NCI-H524 treated with DMSO at 0.1 percent for 48 hours (cell line): ENCODE measurements at places on chromosomes 12 and 14.
A peak's percentile ranks its signal among the peaks of the same experiment; 100 is the strongest.

GRCh38 chr14:50360851-50361250, 35.8 kb downstream of the CDKL1 start:
- DNase-seq = no peak

- DNase-seq = no peak
Measured at GRCh38 chr12:121796855-121797751, 3.6 kb upstream of the RHOF start.

DNA sequence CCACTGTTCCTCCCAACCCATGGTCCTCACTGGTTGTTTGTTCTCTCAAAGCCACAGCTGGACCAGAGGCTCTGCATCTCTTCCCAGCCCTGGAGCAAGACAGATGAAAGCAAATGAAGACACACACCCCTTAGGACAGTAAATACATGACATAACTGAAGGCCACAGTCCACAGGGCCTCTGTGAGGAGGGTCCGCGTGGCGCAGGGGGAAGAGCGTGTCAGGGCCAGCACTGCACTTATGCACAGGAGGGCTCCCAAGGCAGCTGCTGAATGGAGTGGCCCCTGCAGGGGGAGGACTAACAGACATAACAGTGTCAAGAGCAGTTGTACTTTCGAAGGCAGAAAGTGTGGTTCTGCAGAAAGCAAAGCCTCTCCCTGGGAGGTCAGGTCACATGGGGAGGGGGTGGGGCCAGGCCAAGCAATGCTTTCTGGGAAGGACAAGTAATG, 79.9 kb downstream of the CHGA start:
- no peak for DNase-seq

DNA sequence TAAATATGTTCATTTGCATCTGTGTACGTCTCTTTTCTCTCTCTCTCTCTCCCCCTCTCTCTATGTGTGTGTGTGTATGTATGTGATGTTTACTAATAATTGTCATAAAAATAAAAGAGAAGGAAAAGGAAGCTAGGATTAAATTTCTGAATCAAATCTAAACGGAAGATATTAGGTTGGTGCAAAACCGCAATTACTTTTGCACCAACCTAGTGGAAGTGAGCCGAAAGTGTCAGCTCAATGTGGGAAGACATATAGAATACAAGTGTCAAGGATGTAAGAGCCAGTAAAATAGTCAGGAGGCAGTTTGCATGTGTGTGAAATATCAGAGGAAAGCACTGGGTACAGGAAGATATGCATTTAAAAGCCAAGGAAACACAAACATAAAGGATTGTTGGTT, 18.5 kb upstream of the OR4K17 start:
- DNase-seq = no peak

DNA sequence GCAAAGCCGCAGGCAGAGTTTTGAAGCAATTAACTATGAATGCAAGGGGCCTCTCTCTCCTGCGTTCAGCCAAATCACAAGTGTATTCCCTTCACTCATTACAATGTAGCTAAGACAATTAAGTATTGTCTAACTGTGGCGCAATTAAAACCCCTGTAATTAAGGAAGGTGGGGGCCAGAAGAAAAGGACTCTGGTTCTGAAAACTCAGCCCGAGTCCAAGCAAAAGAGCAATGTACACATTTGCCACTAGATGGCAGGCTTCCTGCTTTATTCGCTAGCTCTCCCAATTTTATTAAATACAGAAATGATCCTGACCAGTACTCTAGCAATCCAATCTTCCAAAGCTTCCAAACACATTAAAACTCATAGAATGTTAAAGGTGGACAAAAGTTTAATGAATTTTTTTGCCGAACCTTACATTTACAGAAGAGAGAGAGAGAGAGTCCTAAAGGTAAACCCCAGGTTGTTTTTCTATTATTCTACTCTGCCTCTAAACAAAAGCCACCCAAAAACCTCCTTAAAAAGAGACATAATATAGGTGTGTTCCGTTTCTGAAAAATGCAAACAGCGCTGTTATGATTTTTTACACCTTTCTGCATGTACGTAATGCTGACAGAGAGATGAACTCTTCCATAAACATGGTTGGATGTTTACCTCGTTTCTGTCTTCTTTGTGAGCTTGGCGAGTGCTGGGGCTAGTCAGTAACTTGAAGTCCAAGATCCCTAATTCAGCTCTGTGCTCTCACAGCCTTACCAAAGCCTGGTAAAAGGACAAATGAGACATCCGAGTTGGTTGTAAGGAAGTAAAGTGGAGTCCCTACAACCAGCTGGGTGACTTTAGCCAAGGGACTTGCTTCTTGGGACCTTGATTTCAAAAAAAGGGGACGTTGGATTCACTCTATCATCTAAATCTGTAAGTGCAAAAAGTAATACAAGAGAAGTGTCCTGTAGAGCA, 50.9 kb upstream of the VASH1 start:
- peak; percentile 24 for DNase-seq

- no peak for DNase-seq
Measured at GRCh38 chr12:116133636-116134214, 143.8 kb downstream of the MED13L start.

DNA sequence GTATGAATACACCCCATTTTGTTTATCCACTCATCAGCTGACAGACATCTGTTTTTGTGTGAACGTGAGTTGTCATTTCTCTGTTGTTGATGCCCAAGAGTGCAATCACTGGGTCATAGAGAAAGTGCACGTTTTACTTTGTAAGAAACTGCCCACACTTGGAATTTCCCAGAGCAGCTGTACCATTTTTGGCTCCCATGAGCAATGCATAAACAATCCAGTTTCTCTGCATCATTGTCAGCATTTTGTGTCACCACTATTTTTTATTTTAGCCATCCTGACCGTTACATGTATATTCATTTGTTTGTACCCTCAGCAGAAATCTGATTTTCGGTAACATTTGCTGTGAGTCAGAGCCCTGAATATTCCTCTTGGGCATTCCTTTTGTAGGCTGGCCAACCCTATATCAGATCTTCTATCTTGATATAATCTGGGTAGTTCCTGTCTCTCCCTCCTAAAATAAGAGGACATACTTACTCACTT, 62.7 kb downstream of the RBM19 start:
- DNase-seq = no peak

DNA sequence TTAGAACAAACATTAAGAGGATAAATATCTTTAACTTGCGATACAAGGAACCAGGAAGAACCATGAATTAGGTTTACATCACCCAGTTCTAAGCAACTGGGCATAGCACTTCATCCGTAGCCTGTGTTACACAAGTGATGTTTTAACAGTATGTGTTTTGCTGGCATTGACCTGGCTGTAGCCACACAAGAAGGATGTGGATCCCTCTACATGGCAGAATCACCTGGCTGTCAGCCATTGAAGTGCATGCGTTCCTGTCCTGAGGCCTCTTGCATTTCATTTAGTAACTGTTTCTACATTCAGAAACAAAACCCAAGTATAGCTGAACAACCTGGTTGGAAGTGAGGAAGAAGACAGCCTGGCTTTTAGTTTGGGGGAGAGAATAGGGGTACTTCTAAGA, 72.2 kb downstream of the TGFB3 start:
- no peak for DNase-seq

DNA sequence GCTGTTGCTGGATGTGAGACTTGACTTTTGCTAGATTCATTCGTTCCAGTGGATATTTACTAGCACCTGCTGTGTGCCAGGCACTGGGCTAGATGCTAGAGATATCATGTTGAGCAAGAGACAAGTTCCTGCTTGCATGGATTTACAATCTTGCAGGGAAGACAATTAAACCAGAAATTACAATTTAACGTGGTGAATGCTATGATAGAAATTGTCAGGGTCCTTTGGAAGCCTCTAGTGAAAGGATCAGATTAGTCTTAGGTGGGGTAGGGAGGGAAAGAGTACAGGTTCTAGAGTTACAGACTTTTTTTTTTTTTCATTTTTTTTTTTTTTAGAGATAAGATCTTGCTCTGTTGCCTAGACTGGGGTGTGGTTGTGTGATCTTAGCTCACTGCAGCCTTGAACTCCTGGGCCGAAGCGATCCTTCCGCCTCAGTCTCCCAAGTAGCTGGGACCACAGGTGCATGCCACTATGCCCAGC, 36.7 kb downstream of the SPATS2 start:
- DNase-seq = no peak

GRCh38 chr12:95446506-95446900, 27.4 kb upstream of the METAP2 start:
- no peak for DNase-seq

GRCh38 chr12:107557026-107557425, 128.6 kb upstream of the PWP1 start:
- no peak for DNase-seq

DNA sequence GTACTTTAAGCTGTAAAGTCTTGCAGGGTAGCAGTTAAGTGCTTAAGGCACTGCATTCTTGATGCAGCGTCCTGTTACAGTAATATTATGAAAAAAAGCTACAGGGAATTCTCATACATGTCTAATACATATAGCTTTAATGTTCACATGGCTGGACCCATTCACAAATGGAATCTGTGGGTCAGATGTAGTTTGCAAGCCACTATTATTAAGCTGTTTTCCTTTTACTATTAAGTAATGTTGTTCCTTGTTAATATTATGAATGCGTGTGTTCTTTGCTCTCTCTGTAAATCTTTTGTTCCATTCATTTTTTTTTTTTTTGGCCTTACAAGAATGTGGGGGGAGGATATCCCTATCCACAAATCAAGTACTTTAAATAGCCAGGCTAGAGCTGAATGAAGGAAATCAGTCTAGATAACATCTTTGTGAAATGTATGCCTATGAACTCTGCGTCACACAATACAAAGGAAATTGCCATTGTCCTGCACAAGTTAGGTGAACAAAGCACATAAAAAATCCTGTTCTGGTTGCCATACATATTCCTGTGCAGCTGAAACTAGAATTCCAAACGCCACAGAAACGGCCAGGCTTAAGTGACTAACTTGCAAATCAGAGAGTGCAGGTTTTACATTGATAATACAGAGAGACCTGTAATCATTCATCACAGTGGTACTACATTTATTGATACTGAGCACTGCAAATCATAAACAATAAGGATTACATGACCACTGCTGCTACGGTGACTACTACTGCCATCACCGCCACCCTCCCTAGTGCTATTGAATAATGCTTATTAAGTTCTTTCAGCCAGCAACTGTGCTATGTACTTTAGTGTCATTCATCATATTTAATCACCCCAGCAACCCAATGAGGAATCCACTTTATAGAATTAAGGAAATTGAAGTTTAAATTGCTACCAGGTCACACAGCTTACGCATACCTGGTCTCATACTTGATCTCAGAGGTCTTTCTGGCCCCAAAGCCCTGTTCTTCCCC, 111.9 kb downstream of the HMGA2 start:
- no peak for DNase-seq

DNA sequence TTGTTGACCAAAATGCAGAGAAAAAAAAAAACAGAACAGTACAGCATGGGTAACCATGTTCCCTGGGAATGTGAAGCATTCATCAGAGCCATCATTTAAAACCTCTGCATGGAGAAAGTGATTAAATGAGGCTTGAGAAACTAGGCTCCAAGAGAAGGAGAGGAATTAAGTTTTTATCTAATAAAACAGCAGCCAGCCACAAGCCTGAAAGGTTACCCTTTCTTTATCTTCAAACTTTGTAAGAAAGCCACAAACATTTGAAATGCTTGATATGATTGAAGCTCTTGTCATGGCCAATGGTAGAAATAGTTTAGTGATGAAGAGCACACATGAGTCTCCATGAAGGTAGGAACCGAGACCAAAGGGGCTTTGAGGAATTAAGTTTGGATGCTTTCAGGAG, 144.9 kb upstream of the SYT1 start:
- DNase-seq = no peak

GRCh38 chr14:71497645-71498086, 434.6 kb upstream of the RGS6 start:
- no peak for DNase-seq

DNA sequence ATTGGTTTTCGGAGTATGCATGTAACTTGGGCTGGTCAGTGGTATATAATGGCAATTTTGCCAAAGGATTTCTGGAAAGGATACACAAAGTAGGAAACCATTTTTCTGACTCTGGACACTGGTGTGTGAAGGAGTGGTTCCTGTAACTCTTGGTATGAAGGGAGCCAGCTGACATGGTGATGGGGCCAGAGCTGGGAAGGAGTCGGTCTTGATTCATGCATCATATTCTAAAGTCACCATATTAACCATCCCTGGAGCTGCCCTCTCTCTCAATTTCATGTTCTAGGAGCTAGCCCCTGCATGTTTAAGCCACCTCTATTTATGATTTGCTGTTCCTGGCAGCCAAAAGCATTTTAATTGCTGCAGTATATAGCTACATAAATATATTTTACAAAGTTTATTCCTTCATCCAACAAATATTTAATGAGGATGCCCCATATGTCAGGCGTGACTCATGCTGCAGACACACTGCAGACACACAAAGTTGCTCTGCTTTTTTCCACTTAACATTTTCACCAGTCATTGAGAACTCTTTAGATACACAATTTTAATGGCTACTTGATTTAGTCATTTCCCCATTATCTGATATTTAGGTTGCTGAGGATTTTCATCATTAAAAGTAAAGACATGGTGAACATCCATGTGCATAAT, 78.7 kb upstream of the PSMC1 start:
- DNase-seq = no peak

DNA sequence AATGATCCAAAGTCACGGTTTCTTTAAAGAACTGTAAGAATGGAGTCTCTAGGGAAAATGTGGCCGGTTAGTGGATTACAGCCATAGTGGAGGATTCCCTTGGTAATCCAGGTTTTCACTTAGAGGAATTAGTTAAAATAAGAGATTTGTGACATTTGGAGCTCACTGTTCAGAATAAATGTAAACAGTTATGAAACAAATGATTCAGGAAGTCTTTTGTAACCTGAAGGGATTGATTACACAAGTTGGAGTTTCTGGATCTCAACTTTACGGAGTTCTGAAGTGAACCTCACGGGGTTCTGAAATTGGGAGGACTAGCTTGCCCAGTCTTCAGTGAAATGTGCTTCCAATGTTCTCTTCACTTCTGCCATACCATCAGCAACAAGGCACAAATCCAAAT, 234.4 kb upstream of the FKBP4 start:
- no peak for DNase-seq

- no peak for DNase-seq
Measured at GRCh38 chr12:92237762-92238523, 92.3 kb upstream of the BTG1 start.

DNA sequence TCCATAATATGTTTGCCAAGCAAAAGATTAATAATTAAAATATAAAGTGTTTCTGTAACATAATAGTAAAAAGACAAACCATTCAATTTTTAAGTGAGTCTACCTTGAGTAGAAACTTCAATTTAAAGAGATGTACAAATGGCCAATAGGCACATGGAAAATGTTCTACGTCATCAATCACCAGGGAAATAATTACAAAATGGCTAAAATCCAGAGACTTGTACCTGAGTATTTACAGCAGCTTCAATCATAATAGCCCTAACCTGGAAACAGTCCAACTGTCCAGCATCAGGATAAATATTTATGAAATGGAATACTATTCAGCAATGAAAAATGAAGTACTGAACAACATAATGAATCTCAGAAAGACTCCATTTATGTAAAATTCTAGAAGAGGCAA, 95.5 kb upstream of the FAR2 start:
- no peak for DNase-seq

DNA sequence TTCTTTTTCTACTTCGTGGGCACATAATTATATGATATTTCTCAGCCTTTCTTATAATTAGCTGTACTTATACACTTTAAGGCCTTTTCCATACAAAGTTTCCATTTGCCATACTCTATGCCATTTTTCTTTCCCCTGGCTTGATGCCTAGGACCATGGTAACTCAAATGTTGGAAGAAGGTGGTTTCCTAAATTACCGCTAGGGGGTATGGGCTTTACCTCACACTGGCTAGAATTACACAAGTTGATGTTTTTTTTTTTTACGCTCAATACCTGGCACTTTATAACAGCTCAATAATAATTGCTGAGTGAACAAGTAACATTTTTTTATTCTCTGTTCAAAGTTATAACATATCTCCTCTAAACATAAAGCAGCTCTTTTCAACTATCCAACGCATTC, 306.8 kb upstream of the LRFN5 start:
- DNase-seq = no peak
